ENCODE measurements at places on chromosomes 12 and 14.

DNA sequence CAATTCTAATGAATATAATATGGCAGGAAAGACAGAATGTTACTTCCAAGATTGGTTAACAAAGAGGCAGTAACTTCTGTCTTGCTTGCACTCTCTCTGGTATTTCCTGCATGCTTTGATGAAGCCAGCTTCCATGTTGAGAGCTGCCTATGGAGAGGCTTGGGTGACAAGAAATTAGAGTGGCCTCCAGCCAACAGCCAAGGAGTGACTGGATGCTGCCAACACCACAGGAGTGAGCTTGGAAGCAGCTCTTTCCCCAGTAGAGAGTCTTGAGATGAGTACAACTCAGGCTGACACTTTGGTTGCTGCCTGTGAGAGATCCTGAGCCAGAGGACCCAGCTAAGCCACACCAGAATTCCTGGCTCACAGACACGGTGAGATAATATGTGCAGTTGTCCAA, 183.1 kb downstream of the RMST start:
- DNase-seq: no peak

DNA sequence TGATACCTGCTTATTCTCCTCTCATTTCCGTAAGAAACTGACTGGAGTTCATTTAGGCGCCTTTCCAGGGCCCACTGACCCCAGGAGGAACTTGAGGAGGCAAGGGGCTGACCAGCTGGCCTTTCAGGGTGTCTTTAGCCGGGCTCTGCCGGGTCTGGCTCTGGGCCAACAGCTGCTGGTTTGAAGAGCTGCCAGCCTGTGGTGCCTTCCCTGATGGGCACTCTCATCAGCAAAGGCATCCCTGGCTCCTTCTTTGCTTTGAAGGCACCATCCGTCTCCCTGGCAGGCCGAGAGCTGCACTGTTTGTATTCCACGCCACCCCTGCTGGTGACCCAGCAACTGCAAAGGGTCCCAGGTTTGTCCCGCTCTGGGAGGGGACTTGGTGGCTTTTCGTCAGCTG, 42.0 kb downstream of the IQSEC3 start:
- DNase-seq: no peak

DNA sequence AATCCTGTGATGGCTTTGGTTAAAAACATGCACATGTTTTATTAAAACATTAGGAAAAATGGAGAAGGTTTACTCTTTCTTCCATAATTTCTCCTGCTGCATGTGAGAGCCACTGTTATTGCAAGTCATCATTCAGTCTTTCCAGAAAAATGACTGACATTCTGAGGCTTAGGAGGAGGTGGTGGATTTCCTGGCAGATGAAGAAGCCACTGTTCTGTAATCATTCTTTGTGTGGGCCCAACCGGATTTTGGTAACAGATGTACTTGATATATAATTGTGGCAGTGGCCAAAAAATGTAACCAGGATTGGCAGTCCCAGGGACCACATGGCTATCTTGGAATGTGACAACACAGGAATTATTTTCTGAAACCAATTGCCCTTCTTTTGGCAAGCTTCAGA, 120.2 kb downstream of the DAAM1 start:
- no peak for DNase-seq

- DNase-seq: no peak
Observed at GRCh38 chr12:50706606-50707005, 57.3 kb upstream of the ATF1 start.

DNA sequence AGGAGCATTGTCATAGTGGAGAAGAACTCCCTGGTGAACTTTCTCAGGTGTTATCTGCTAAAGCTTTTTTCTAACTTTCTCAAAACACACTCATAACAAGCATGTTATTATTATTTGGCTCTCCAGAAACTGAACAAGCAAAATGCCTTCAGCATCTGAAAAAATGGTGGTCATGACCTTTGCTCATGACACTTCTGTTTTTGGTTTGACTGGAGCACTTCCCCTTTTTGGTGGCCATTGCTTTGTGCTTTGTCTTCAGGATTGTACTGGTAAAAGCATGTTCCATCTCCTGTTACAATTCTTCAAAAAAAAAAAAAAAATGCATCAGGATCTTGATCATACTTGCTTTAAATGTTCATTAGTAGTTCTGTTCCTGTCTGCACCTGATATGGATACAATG, 1241.6 kb upstream of the USP15 start:
- no peak for DNase-seq

- DNase-seq: no peak
Observed at GRCh38 chr12:132147423-132148367, 3.4 kb downstream of the NOC4L start.
